ENCODE measurements at places on chromosomes 2 and 18.

- no peak for DNase-seq
Observed at GRCh38 chr2:26471289-26471688, 6.6 kb downstream of the OTOF start.

GRCh38 chr2:66733364-66733999 is 298.6 kb downstream of the MEIS1 start:
- DNase-seq, result no peak

- no peak for DNase-seq
Observed at GRCh38 chr2:217573571-217573970, 429.2 kb downstream of the TNS1 start.

DNA sequence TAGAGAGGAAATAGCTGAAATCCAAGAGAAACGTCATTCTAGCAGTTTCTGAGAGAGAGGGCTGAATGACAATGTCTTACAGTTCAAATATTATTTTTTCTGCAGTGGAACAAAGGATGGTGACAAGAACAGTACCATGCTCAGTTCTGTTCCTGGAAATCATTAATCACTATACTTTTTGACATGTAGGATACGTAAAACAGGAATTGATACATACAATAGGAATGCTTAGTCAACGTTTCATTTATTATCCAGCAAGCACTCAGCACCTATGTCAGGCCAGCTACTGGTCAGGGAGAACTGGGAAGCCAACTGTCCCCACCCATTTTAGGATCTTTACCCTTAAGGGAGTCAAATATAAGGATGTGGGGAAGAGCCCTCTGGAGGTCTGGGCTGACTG is 114.7 kb downstream of the DHRS9 start:
- DNase-seq, result no peak

DNA sequence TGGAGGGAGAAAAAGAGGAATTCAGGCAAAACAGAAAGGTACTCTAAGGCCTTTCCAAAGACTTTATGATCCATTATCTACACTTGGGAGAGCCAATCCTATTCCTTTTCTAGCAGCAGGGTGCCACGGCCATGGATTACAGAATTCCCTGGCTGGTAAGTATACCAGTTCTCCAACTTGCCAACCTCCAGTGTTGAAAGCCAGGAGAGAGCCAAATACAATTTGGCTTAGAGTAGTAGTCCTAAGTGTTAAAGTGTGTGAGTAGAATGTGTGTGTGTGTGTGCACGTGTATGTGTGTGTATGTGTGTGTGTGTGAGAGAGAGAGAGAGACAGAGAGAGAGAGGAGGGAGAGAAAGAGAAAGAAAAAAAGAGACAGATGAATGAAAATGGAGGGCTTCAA is 43.3 kb downstream of the WDPCP start:
- no peak for DNase-seq

GRCh38 chr2:252001-252602 is 11.7 kb downstream of the SH3YL1 start:
- no peak for DNase-seq

DNA sequence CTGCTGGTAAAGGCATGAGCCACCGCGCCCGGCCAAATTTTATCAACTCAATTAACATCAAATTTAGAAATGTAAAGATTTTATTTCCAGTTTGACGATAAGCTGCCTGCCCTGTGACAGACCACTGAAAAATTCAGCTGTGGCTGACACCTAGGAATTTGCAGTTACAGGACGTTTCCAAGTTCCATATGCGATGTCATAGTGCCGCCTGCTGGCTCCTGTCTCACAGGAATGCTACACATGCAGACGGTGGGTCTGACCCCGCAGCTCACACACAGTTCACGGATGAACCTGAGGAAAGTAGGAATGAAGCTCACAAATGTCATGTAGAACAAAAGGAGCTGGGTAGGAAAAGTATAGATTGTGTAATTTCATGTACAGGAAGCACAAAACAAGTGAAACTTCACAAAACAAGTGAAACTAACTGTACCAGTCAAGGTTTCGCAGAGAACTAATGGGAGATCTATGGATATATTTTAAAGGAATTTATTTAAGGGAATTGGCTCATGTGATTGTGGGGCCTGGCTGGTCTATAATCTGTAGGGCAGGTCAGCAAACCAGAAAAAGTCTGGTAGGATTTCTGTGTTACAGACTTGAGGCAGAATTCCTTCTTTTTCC is 13.2 kb upstream of the SEH1L start:
- DNase-seq, result no peak

- no peak for DNase-seq
Observed at GRCh38 chr2:145599756-145600155, 1079.8 kb upstream of the ZEB2 start.

- DNase-seq, result no peak
Observed at GRCh38 chr18:26768385-26768784, 97.1 kb downstream of the AQP4 start.

DNA sequence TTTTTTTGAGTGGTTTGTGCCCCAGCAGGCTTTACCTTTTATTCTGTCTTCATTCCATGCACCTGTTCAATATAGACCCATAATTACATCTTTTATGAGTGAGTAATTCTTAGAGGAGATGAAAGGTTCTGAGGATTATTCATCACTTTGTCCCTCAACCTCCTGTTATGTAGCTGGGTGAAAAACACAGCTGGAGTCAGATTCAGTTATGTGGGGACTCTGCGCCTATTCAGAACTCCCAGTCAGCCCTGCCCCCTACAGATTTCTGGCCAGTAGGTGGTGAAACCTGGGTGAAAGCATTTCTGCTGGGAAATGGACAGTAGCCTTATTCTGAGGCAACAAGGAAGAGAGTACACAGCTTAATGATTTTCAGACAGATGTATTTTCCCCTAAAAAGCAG is 107.8 kb downstream of the MGAT5 start:
- DNase-seq, result no peak

DNA sequence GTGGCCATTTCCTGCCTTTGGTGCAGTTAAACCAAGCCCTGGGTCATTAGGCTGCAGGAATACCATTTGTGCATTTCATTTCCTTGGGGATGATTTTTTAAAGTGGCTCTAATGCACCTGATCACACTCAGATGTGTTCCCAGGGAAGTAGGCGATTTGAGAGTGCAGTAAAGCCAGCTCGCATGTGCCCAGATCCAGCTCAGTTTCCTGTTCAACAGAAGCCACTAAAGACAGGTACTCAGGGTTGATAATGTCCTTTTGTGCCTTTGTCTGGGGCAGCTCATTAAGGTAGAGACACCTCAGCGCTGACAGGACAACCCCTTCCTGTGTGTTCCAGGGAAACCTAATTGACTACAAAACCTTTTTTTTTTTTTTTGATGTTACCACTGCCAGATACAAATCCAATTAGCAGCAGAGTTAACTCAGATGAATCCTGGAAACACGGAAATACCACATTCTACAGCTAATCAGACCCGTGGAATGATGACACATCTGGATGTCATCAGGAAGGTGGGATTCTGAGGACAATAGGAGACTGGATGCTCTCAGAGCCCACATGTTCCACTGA is 15.2 kb upstream of the CHRNA1 start:
- DNase-seq, result no peak

DNA sequence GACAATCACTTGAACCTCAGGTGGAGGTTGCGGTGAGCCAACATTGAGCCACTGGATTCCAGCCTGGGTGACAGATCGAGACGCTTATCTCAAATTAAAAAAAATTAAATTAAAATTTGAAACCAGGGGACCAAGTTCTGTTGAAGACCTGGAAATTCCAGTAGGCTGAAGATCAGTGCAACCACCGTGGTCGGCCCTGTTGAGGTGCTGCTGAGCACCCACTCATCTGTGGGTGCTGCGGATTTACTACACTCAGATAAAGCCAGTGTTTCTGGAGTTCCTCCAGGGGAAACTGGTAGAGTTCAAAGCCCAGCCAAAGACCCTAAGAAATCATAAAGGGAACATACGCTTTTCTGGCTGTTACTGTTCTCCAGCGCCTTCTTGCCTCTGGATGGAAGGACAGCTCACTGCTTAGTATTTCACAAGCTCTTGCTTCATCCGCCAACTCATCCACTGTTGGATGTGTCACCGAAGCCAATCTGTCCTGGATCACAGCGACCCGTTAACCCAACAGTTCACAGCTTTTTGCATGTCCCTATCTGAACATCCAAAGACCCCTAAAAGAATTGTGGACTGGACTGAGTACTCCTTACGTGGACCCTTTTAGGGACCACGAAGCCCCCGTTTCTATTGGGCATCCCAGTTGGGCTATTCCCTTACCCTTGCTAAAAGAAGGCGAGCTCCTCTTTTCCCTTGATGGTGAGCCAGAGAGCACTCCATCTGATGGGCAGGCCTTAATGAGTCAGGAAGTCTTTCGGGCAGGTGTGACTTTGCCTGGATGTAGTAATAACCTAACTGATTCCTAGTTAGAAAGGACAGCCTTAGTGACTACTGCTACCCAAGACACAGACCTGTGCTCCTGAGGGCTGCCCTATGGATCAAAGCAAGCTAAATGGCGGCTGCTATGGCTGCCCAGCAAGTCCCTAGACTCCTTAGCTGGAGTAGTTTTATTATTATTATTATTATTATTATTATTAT is 6.0 kb upstream of the ALPP start:
- DNase-seq, result no peak

GRCh38 chr2:96256611-96257113 is 9.1 kb downstream of the TMEM127 start:
- DNase-seq, result no peak

DNA sequence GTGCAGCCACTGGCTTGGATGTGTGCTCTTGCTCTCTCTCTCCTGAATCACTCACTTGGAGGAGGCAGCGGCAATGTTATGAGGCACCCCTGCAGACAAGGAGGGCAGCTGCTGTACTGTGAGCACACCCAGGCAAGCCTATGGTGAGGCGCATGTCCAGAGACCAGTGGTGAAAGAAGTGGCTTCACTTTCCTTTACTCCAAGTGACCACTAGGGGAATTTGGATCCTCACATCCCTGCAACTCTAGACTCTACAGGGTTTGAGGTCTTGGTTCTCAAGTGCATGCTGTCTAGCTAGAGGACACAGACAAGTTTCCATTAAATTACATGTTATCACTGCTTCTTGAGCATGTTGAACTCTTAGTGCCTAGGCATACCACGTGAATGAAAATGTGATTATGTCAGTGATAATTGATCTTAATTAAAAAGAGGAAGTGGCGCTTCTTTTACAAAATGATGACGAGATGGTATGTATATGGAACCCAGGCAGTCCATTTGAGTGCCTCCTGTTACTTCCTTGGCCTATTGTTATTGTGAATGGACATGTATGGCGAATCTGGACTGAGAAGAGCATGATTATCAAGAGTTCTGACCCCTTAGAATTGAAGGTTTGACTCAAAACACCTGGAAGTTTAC is 181.0 kb upstream of the CDH2 start:
- no peak for DNase-seq

DNA sequence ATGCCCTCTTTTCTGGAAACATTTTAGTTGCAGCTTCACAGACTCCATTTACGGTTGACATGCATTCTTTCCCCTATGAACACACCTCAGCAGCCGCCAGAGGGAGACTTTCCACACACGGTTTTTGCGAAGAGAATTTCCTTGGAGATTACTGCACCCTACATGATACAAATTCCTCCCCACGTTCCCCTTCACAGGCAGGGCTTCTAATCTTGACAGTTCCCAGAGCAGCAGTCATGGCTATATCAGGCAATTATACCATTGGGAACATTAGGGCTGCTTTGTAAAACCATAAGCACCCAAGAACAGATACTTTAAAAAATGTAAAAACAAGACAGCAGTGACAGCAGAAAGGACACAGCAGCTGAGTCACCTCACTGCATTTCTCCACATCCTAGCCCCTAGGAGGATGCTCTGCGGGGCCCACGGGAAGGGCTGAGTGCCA is 253.8 kb downstream of the TGIF1 start:
- DNase-seq, result no peak

DNA sequence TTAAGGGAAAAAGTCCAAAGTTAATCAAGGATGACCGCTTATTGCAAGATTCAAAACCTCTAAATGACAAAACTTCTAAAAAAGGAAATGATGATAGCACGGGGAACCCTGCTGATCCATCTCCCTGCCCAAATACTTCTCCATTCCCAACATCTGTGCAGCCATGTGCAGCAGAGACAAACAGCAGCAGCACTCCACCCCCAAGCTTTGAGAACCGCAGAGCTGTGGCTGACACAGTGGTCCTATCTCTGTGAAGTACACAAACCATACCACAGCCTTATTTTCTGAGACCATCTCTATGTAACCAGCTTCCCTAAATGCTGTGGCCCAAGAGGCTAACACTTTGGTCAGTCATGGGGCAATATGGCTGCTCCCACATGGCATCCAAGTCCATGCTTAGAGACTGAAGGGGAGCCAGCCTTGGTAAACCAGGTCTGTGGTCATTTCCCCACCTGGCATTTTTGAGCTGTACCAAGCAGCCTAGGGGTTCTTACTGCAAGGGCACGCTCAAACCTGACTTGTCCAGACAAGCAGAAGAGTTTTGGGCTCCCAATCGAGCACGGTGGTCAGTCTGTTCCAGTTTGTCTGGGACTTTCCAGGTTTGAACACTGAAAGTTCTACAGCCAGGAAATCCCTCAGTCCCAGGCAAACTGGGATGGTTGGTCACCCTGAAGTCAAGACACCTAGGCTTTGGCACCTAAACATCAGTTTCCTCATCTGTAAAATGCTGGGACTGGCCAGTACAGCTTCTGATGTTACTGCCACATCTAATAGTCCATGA is 17.1 kb upstream of the NFE2L2 start:
- DNase-seq, result no peak

GRCh38 chr2:11417946-11418585 is 47.9 kb downstream of the E2F6 start:
- no peak for DNase-seq

GRCh38 chr2:37851428-37851827 is 73.7 kb upstream of the RMDN2 start:
- no peak for DNase-seq

DNA sequence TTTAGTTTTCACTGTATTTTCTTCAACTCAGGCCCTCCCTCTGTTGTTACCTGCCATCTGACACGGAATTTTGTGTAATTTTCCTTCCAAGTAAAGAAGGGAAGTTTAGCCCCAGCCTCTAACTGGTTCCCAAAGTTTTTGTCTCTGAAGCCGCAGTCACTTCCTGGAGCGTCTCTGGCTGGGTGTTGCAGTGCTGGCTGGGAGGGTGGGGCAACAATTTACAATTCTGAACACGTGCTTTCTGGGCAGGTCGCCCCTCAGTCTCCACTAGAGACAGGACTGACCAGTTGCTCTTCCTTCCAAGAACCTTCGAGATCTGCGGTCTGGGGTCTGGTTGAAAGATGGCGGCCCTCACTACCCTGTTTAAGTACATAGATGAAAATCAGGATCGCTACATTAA is 3.5 kb downstream of the CNDP2 start:
- no peak for DNase-seq

- no peak for DNase-seq
Observed at GRCh38 chr2:24791452-24791851, 1.7 kb downstream of the PTRHD1 start.

DNA sequence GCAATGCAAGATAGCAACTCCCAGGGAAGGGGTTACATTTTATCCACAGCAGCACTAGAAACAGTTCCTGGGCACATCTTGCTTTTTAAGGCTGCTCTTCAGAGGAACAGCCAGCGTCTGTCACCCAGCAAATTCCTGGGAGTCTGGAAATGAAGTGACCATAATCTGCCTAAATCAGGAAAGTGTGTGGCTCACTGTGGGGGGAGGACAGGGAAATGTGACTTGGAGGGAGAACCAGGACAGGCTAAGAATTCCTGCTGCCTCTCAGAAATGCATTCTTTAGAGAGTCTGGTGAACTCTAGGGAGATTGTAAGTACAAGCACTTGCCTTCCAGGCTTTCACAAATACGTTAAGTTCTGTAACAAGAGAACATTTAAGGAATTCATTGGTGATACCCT is 364.3 kb upstream of the SPHKAP start:
- no peak for DNase-seq

GRCh38 chr2:219713110-219713509 is 85.7 kb downstream of the SLC4A3 start:
- DNase-seq, result no peak

Data from cortex of kidney (tissue), 1 donor.